ENCODE measurements at places on chromosomes 16 and 17.

DNA sequence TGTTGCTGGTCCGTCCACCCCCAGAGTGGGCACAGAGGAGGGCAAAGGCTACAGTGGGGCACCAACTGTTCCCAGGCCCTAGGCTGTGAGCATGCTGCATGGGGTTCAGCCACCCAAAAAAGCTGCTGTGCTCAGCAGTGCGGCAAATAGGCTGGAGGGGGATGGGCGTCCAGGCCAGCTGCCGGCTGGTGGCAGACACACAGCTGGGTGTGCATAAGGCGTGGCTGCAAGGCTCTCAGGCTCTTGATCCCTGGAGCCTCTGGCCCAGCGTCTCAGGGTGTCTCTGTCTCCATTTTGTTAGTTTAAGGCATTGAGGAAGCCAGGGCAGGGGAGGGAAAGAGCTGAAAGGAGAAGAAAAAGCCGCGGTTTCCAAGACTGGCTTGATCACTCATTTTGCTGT, 8.8 kb downstream of the RPL19 start:
- DNase-seq: no peak

GRCh38 chr17:2048805-2049204, 6.1 kb upstream of the HIC1 start:
- no peak for DNase-seq

- DNase-seq: no peak
These were observed 23.0 kb downstream of the TMC6 start for GRCh38 chr17:78105551-78105950.

DNA sequence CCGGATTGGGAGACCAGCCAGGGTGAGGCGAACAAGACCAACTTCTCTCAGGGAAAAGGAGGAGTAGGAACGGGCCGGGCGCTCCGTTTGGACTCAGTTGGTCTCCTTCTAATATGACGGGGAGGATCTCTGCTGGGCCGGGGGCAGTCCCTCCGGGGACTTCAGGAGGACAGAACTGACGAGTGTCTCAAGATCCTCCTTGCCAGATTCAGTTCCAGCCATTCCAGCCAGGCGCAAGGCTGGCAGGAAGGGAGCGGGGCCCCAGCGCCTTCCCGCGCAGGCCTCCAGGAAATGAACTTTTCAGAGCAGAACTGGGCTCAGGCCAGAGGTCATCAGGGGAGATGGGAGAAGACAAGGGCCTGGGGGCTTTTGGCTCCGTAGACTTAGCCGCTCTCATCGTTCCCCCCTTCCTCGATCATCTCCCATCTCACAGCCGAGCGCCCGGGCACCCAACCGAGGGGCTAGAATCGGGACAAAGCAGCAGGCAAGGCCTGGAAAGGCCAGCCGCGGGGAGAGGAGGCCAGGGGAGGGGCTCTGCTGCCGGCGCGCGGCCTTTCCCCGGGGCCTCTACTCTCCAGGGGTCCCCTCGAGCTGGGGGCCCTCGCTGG, 1.6 kb downstream of the ZNF423 start:
- DNase-seq: no peak

DNA sequence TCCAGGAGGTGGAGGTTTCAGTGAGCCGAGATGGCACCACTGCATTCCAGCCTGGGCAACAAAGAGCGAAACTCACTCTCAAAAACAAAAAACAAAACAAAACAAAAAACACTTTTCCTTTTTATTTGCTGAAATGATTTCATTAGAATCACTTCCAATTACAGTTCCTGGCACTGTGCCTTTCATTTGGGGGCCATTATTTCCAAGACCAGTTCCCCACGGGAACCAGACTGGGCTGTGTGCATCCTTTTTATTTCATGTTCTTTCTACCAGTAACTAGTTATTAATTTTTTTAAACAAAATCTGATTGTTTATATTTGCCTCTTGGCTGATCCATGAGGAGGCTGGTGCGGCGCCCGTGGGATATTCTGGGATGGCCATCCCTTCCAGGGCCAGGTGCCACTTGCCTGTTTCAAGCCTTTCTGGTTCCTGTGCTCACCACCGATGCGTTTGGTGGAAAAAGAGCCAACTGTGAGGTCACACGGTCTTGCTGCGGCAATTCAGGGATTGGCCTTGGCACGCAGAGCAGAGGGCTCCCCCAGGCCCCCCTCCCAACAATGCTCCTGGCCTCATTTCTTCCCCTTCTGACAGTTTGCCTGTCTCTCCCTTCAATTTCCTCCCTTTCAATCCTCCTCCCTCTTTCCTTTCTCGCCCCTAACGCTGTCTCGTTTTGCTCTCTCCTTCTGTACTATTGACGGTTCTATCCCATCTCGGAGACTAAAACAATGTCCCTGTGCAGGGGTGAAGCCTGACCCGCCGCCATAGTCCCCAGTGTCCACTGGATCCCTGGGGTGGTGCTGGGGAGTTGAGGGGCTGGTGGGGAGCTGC, 13.4 kb downstream of the UBALD1 start:
- DNase-seq: no peak

GRCh38 chr16:27237219-27238015, 31.2 kb downstream of the NSMCE1 start:
- DNase-seq: no peak

- DNase-seq: no peak
These were observed 5.4 kb upstream of the NOL11 start for GRCh38 chr17:67712375-67712774.

DNA sequence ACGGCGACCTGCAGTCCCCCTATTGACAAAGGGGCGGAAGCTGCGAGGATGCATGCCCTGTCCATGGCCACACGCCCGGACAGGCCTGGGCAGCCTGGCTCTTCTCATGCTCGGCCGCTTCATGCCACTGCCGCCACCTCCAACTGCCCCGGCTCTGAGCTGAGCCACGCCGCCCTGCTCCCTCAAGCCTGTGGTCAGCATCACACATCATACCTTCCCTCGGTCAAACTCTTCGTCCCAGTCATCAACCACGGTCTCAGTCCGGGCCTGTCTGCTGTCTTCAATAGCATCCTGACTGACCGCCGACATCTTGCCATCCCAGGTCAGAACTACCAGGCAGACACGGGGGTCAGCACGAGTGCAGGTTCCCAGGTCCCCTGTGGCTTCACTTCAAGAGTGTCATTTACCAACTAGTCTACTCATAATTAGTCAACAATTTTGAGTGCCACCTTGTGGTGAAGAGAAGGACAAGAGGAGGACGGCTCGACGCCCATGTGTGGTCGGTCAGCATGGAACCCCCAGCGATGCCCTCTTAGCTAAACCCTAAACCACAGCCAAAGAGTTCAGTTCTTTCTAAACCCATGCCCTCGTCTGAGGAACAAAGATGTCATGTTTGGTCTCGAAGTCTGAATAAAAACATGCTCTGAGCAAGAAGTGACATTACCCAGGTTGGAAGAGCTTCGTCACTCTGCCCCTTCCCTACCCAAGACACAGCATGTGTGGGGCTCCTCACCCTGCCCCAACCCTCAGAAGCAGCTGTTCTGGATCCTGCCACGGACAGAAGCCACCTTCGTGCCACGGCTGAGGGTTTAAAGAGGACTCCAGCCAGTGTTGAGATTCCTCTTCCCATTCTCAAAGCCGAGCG, 16.9 kb upstream of the CYTH1 start:
- DNase-seq: no peak

DNA sequence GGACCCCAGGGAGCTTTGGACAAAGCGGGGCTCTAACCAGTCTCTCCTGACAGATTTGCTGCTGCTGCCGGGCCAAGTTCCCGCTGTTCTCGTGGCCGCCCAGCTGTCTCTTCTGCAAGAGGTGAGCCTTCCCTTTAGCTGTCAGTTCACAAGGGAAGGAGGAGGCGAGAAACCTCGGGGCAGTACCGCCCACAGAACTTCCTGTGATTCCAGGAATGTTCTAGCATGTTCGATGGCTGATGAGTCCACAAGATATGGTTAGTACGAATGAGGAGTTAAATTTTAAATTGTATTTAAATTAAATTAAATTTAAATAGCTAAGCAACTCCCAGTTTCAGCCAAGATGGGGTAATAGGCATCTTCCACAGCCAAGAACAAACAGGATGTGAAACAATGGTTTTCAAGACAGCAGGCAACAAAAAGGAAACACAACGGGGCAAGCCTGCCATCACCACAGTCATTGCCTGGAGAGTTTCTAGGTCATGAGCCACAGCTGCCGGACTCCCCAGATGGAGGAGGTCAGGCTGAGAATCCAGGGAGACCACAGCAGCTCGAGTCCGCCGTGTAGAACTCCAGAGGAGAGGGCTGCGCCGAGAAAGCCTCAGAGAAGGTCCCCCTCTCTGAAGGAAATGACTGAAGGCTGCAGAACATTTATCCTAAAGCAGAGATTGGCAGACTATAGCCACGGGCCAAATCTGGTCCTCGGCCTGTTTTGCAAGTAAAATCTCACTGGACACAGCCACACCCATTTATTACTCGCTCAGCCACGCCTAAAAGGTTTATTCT, 9.5 kb upstream of the TCF25 start:
- no peak for DNase-seq

DNA sequence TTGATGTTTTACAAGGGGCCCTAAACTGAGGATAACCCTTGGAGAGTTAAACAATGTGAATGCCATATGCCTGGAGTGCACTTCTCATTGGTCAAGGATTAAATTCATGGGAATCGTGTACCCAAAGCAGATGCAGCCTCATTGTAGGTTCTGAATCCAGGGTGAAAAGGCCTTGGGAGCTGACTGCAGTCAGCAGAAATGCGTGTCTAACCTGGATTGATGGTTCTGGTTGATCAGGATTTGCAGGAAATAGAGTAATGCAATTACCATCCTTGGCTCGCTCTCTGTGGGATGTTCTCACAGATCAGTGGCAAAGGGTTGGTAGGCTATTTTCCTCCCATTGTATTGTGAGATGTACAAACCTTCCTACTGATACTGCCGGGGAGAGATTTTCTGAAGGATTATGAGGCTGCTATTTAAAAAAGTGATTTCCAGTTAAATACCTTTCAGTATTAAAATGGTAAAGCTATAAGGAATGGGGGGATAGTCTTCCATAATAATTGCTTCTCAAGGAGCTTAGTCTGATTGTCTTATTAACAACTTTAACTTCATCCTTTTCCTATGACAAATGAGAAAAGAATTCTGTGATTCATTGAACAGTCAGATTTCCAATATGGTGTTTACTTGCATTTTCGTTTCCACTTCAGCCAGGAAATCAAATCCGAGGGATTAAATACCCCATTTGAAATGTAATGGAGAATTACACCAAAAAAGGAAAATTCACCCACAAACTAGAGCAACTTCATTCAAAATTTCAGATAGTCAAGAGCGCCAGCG, 1028.1 kb upstream of the EEF2KMT start:
- DNase-seq: no peak

DNA sequence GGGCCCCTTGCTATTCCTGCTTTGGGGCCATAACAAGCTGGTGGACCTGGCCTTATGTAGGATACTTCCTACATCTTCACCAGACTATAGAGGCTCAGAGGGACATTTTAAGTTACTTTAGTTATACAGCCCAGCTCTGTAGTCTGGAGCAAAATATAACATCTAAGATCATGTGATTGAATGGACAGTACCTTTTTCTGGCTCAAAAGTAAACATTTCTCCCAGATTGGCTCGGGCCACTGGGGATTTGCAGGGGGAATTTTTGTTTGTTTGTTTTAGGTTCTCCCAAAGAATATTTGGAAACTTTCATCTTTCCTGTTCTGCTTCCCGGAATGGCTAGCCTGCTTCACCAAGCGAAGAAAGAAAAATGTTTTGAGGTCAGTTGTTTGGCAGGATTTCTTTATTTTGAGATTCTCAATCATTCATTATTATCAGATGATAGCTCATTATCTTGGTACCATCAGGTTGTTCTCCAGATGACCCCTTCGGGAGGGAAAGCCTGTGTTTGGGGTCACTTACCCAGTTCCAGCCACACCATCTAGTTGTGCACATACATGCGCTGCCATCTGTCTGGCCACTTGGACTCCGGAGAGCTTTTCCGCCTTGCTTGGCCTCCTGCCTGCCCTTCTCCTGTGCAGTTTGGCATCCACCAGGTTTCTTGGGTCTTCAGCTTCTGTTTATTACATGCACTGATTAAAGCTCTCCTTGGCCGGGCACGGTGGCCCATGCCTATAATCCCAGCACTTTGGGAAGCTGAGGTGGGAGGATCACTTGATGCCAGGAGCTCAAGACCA, 17.2 kb downstream of the IQCK start:
- DNase-seq: no peak

GRCh38 chr16:50839920-50840729, 98.2 kb downstream of the CYLD start:
- no peak for DNase-seq

DNA sequence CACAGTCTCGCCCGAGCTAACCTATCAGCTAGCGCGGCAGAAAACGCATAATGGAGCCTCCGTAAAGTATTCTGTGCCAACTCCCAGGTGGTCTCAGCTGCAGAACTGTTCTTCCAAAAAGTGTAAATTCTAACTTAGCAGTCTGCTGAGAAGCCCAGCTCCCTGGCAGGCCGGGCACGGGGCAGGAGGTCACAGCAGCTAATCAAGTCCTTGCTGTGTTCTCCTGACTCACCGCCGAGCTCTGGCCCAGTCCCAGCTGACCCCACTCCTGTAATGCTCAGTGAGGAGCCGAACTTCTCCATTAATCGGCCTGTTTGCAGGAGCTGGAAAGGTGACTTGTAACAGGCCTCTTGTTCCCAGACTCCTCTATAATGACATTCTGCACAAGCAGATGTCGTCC, 193.3 kb downstream of the IRX3 start:
- no peak for DNase-seq

DNA sequence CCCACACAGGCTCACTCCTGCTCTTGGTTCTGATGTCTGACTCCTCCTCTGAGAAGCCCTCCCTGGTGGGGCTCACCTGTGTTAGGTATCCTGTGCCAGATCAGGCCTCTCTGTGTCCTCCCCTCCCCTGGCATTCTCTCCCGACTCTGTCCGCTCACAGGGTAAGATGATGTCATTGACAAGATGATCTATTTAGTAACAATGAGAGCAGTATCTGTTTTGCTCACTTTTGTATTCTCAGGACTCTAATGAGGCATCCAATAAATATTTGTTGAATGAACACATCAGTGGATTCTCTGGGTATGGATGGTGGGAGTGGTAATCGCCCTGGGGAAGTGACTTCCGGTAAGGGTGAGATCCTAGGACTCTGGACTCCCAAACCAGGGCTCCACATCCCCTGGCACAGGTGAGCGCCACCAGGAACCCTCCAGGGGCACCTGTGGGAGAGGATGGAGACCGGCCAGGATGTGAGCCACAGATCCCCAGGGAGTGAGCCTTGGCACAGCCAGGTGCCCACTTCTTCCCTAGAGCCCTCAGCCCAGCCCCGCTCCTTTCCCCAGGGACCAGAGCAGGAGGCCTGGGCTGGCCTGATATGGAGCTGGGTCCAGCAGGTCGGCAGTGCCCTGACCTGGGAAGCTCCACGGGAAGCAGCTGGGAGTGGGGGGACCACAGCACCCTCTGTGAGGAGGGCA, 5.4 kb upstream of the HAP1 start:
- DNase-seq: no peak

DNA sequence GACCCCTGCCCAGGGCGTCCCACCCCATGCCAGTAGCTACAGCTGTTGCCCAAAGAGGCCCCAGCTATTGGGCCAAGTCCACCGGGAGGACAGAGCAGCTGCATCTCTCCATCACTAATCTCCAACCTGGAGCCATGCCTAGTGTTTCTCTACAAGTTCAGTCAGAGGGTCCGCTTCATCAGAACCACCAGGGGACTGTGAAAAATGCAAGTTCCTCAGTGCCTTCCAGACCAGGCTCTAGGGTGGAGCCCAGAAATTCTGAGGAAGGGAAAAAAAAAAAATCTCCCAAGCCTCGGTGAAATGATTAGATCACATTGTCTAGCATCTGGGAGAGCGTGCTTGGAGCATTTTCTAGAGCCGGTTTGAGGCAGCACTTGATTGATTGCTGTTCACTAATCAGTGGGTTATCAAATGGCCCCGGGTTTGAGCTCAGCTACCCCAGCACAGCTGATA, 22.4 kb upstream of the HERPUD1 start:
- DNase-seq: no peak

GRCh38 chr17:18093616-18094408, 6.1 kb downstream of the DRG2 start:
- DNase-seq: no peak

All from SIG-M5 (cell line).